HT1080 (cell line): ENCODE measurements at places on chromosomes 11 and 22. TPM values are rescaled to one million over a fixed set of nuclear protein-coding genes. Genes with fewer than 3 reads are reported as not detected.

GRCh38 chr11:126561327-126561893 lies 205.9 kb downstream of the ST3GAL4 start:
- DNase-seq = peak; percentile 32

DNA sequence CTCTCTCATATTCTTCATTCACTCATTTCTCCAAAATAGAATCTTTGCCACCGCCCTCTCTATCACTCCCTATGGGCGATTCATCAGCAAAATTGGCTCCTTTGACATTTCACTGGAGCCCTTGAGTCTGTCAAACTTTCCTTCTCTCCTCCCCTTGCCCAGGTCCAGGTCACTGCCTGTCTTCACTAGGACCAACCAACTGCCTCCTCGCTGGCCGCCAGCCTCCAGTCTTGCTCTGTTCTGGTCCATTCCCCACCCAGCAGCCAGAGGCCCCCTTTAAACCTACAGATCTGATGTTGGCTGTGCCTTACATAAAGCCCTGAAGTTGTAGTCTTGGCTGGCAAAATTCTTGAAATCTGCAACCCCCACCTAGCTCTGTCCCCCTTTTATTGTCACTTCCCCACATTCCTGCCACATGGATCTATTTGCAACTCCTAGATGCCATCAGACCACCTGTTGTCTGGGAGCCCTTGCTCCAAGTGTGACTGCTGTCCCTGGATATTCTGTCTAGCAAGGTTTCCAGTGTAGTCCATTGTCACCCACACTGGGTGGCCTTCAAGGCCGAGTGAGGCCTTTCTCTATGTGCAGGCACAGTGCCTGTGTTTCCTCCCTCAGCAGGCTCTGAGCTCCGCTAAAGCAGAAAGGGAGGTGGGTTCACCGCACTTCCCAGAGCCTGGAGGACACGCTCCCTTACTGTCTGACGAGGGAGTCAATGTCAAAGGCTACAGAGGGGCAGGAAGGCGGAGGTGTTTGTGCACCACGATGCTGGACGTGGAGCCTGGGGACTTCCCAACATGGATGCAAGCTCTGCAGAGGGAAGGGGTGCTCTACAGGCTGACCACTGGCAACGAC lies 25.5 kb downstream of the MYEOV start:
- DNase-seq = no peak

The IGSF9B gene
- 0.17 and 0.64 TPM in 2 replicates for total RNA-seq

The OR5A1 gene
- not detected in 2 replicates for total RNA-seq

The OR6A2 gene
- total RNA-seq = not detected in 2 replicates

The TSGA10IP gene
- total RNA-seq = 0.05 TPM in 1 of 2 replicates, not detected in the other

The CFAP300 gene
- total RNA-seq = 0.05 and 0.57 TPM in 2 replicates

The BIRC3 gene
- 0.27 and 0.50 TPM in 2 replicates for total RNA-seq
